ENCODE measurements at places on chromosomes 11 and 22. TPM values are rescaled to one million over a fixed set of nuclear protein-coding genes. Genes with fewer than 3 reads are reported as not detected.

Gene CCT8L2
- total RNA-seq: not detected

Gene EXPH5
- total RNA-seq: 2.5 TPM

Gene PRG3
- not detected for total RNA-seq

Gene APOBEC3H
- total RNA-seq: 0.35 TPM

Gene SCO2
- 1.3 TPM for total RNA-seq

Gene OR51I1
- not detected for total RNA-seq

Gene RAB38
- 1.1 TPM for total RNA-seq

Gene NEFH
- 0.31 TPM for total RNA-seq

Gene TTC9C
- 14.0 TPM for total RNA-seq

Gene OR4A16
- total RNA-seq: not detected

Gene MMP13
- not detected for total RNA-seq

DNA sequence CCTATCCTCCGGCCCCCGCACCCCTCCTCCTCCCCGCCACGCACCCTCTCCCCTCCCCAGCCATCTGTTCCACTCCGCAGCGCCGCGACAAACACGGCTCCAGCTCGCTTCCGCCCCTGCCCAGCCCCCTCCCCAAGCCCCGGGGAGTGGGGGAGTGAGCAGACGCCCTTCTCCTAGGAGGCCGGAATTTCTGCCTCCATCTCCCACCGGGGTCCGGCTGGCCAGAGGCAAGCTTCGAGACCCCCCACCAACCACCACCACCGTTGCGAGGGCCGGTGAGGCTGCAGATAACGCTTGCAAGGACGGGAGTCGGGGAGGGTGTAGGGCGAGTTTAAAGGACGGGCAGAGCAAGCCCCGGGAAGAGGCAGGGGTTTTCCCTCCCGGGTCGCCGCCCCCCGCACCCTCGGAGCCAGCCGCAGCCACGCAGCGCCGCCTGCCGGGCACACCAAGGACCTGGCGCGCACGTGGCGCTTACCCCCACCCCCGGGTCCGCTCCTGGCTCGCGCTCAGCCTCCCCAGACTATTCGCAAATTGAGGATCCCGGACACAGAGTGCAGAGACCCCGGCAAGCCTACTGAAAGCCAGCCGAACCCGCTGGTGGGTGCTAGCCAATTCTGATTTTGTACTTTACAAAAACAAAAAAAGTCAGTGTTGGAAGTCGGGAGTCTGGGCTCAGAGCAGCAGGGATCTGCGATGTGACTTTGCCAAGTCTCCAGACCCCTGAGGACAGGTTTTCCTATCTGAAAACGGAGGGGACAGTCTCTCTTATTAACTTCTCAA is 22.6 kb downstream of the RTN4RL2 start:
- no peak for DNase-seq

DNA sequence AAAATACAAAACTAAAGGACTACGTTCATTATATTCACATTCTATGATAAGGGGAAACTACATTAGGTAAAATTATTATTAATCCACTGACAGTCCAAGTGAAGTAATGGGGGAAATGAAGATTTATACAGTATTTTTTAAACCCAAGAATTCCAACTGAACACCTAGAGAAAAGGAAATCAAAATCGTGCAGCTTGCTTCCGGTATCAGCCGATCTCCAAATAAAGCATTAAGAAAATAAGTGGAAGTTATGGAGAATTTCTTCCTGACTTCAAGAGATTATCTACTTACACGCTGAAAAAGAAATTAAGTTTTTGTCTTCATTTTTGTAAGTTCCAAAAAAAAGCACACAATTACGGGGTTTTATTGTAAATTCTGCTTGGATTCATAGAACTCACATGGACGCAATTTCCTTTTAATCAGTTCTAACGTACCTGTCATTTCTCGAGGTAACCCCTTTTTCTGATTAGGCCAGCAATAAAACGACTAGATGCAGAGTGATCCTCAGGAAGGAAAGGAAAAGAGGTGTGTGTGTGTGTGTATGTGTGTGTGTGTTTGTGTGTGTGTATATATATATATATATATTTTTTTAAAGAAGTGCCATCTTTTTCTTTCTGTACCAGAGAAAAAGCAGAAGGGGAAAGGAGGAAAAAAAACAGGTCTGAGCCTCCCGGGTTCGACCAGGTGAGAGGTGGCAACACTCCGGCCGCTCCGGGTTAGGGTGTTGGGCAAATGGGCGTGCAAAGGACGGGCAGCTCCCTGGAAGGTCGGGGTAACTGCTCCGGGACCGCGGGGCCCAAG is 1.1 kb downstream of the ZBTB44 start:
- no peak for DNase-seq

DNA sequence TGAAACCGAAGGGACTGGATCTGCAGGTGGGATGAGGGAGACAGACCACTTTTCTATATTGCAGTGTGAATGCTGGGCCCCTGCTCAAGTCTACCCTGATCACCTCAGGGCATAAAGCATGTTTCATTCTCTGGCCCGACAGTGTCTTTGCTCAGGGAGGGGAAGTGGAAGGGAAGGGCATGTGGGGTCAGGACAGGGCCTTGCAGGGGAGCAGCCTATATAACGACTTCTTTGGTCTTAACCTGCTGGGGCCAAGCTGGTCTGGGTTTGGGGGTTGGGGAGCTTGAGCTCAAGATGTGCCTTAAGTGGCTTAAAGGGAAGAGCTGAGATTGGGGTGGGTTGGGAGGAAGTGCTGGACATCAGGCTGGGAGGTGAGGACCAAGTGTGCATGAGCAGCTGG is 86.4 kb downstream of the GDPD4 start:
- no peak for DNase-seq

DNA sequence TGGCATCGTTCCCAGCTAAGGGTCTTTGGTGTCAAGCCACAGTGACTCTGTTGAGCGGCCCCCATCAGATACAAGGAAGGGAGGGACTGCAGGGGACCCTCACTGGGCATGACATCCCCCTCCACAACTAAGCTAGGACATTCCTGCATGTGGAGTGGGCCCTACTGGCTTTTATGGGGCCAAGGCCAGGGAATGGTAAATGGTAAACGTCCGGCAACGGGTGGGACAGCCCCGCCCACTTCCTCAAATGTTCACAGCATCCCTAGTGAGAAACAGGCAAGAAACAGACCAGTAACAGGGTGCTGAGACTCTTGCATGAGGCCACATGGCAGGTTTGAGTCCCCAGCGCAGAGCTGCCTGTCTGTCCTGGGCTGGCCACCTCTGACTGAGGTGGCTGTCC is 4.4 kb downstream of the TMPRSS6 start:
- DNase-seq: no peak

DNA sequence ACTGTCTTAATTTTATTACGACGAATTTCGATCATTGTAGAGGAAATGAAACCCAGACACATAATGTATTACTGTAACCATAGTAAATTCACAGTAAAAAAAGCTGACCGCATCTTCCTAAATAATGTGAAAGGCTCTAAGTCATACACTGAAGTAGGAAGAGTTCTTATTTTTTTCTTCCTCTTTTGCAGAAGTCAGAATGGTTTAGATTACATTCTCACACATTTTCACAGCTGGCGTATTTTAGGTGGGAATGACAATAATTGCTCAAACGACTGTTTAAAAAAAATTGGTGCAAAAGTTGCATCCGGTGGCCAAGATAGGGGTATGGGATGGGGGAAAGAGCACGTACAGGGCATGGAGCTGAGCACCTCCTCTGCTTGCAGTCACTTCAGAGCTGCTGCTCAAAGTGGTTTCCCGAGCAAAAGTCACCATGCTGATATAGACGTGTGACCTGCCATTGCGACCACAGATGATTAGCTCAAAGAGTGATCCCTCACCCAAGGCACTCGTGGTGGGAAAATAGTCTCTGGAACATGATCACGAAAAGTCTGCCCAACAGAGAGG is 35.3 kb downstream of the MMP13 start:
- DNase-seq: no peak

- DNase-seq: peak; percentile 31
Measured at GRCh38 chr22:22463855-22464540, 44.5 kb downstream of the ZNF280B start.

- no peak for DNase-seq
Measured at GRCh38 chr22:38607680-38608079, 37.7 kb upstream of the DMC1 start.

GRCh38 chr11:63710476-63711217 is 29.3 kb downstream of the RTN3 start:
- DNase-seq: no peak

DNA sequence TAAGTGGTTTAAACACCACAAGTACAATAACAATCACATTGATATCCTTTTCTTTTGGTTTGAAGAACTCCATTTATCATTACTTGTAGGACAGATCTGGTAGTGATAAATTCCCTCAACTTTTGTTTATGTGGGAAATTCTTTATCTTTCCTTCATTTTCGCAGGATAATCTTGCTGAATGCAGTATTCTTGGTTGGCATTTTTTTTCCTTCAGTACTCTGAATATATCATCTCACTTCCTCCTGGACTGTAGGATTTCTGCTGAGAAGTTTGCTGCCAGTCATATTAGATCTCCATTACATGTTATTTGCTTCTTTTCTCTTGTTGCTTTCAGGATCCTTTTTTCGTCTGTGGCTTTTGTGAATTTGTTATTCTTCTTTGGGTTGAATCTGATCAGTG is 179.0 kb upstream of the PLET1 start:
- DNase-seq: no peak

DNA sequence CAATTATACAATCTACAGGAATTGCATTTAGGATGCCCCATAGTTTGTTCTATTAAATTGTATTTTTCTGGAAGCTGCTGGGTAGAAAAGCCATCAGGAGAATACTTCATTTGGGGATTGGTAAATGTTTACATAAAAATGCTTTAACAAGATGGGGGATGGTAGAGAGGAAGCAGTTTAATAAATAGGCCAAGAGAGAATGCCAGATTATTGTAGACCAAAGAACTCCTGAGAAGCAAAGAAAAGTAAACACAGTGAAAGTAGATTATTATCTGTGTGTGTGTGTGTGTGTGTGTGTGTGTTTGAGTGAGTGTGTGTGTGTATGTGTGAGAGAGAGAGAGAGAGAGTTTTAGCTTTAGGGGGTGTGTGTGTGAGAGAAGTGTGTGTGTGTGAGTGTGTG is 820.4 kb upstream of the CCDC90B start:
- DNase-seq: no peak
